Cerebellar cortex (tissue), 1 donor: ENCODE measurements at places on chromosomes 5 and 9.

- DNase-seq = peak; percentile 79
These were observed at the start of gene SLC27A4 for GRCh38 chr9:128339761-128340690. SLC27A4 (plus strand) TSS chr9:128340527; CDS start chr9:128343133, 2,606 bp downstream.

DNA sequence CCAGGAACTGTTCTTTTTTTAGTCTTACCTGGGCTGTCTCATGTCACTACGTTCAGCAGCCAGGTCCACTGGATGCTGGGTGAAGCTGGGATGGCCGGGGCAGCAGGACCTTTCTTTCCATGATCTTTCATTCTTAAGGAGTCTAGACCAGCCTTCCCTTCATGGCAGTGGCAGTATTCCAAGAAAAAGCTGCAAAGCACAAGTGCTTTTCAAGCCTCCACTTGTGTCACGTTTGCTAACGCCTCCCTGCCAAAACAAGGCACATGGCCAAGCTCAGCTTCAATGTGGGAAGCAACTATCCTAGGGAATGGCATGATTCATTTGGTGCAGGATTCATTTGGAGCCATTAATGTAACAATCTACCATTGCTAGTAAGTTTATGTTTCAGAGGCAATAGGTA is 94.8 kb downstream of the RCL1 start:
- DNase-seq = peak; percentile 11

GRCh38 chr5:10639846-10640368 is 76.0 kb downstream of the ANKRD33B start:
- DNase-seq = no peak

DNA sequence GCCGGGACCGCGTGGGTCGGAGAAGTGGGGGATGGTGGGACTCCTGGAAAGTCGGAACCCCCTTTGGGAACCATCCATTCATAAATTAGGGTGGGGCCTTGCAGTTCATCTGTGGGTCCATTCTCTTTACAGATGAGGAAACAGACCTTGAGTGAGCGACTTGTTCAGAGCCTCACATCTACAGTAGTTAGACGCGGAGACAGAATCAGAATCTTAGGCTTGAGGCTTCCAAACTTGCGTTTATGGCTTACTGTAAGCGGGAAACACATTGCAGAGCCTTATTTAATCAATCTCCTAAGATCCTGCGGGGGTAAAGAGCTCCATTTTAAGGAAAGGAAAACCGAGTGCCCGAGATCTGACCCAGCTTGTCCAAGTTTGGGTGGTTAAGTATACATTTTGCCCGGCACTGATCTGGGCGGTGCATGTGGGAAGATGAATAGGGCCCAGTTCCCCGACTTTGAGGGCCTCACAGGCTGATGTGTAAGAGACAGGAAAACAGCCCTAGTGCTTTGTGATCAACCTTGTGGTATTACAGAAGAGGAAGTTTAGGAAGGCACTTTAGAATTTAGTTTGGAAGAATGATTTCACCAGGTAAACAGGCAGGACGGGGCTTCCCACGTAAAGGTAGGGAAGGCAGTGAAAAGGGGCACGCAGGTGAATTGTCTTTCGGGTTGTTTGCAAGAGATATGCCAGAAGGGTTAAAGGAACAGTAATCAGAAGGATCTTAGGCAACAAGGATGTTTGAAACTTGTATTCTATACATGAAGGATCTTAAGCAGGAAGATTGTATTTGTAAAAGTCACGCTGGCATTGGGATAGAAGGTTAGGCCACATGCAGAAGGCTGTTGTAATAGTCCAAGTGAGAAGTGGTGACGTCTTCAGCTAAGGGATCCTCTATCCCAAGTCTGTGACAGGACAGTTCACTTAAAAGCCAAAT is 744 bp downstream of the TARS1 start:
- DNase-seq = peak; percentile 23

- DNase-seq = no peak
These were observed 10.9 kb downstream of the SMIM3 start for GRCh38 chr5:150789450-150789849.

- DNase-seq = peak; percentile 9
These were observed 1.3 kb downstream of the PSAT1 start for GRCh38 chr9:78298046-78298765.

DNA sequence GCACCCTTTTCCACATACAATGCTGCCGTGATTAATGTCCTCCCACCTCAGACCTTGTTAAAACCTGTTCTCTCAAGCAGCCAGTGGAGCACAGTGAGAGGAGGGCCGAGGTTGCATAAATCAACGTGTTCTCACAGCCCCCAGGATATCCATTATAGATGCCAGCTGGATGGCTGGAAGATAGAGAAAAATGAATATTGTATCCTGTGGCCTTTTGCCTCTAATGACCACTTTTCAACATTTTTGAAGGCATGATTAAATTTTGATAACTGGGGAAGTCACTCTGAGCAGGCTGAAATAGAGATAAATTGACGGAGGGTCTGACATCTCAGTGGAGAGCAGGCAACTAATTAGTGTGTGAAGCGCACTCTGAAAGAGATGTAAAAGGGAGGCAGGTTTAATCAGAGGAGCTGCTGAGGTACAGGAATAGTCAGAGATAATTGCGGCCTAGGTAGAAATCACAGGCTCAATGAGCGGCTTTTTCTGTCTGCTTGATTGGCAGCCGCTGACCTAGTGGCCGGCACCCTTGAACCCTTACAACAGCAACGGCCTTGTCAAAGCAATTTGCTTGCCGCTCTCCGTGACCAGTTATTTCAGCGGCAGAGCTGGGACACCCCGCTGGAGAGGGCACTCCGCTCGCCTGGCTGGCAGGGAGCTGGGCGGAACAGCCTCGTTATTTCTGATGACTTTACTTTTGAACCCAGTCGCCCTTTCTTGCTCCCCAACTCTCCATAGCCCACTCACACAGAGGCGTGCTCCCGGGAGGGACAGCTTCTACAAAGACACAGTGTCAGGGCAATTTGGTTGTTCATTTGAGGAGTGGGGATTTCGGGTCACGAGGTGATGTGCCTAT is 560.7 kb downstream of the PSAT1 start:
- peak; percentile 38 for DNase-seq

- no peak for DNase-seq
These were observed 1302.7 kb downstream of the EFNA5 start for GRCh38 chr5:106368021-106368420.

DNA sequence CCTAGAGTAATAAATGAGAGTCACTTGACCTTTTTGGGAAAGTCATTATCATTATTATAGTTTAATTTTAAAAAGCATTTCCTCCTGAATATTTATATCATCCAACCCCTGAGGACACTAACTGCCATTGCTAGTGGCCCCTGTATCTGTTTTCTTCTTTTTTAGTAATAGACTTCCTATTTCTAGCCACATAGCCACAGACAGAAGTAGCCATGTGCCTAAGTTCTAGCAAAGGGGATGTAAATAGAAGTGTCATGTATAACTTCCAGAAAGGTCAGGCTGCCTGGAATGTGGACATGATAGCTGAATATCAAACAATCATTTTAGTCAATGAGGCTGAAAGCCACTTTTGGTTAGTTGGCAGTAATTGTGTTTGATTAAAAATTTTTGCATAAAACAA is 37.5 kb upstream of the IQGAP2 start:
- DNase-seq = no peak

DNA sequence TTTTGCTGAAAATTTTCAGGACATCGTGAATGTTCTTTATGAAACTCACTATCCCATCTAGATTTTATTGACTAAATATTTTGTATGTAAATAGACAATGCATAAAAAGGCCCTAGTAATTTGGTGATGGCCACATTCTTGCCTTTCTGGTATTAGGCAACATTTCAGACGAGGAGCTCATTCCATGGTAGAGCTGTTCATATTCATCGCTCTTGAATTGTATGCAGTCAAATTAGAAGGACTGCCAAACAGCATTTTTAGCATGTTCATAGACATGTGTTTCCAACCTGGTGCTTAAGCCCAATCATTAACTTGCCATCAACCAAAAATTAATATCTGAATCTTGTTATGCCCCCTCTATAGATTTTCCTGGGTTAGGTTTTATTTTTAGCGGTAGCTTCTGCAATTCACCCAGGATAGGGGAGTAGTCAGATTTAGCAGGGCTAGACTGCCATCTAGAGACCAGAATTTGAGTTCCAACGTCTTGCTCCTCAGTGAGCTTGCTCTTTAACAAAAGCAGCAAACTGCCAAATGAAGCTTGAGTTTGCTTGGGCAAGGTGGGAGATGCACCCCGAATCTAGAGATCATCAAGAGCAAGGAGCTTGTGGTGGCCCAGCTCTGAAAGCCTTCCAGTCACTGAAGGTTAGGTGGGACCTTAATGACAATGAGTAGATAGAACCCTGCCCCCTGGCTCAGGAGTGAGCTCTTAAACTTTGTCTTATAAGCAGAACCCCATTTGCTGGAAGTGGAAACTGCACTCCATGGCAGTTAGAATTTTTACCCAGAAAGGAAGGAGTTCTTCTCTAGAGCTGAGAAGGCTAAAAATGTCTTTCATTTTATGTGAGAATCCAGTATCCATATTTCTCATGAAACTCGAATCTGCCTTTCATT is 456.2 kb downstream of the RASEF start:
- DNase-seq = peak; percentile 62

- DNase-seq = no peak
These were observed 25.5 kb downstream of the AGTPBP1 start for GRCh38 chr9:85716031-85716877.
